Dorsolateral prefrontal cortex (tissue), 122 donors: ENCODE measurements at places on chromosomes 2 and 18. TPM values are rescaled to one million over a fixed set of nuclear protein-coding genes. Genes with fewer than 3 reads are reported as not detected.

GRCh38 chr2:66490588-66491001 is 55.7 kb downstream of the MEIS1 start:
- no peak for DNase-seq

DNA sequence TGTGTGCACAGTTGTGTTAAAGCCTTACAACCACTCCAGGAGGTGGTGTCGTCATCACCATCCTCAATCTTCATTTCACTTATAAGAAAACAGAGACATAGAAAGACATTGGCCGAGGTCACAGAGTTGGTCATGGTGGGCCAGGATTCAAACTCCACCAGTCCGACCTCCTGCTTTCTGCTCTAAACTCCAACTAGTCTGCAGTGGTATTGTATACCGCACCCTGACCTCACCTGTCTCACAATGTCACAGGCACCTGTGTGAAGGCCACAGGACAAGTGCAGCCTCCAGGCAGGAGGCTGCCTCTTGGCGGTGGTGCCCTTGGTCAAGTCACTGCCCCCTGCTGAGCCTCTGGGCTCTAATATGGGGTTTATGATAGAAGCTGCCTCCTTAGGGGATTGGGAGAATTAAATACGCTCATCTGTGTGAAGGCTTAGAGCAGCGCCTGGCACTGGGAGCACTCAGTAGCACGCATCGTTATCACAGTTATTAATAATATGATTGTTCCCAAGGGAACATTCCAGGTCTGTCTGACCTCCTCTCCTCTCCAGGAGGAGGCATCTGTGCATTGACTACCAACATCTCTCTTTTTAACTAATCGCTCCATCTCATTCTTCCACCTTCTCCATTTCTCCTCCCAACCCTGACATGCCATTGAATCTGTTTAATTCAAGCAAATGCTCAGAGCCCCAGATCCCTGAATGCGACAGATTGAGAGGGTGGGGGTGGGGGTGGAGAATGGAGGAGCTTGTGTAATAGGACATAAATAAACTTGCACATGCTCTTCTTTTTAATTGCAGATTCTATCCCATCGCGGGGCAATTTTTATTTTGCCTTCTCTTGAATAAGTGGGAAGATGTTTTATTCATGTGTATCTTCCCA is 112.7 kb downstream of the MCFD2 start:
- no peak for DNase-seq

Gene ATP8B1
- 9.1 TPM for total RNA-seq

DNA sequence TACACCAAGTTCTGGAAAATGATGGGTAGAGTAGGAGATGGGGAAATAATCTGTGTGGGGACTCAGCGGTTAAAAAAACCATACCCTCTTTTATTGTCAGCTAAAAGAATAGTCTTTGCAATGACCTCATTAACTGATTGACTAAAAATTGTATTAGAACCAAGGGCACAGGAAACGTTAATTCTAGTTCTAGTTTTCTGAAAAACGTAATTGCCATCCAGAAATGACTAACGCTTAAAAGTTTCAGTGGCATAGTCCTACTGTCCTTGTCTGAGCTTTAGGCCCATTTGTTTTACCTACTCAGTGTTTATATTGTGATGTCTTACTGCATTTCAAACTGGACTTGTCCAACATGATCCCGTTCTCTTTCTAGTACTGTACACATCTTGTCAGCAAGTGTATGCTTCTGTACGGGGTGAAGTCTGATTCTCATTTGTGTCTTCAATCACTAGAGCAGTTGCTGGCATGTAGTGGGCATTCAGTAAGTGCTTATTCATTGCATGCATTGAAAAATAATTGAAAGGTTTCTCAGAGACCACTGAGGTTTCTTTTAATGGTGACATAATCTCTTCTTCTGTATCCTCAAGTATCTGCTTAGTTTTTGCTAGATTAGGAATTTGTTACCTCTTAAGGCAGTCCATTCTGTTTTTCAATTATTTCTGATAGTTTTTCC is 81.5 kb downstream of the ZNF407 start:
- DNase-seq, result no peak

DNA sequence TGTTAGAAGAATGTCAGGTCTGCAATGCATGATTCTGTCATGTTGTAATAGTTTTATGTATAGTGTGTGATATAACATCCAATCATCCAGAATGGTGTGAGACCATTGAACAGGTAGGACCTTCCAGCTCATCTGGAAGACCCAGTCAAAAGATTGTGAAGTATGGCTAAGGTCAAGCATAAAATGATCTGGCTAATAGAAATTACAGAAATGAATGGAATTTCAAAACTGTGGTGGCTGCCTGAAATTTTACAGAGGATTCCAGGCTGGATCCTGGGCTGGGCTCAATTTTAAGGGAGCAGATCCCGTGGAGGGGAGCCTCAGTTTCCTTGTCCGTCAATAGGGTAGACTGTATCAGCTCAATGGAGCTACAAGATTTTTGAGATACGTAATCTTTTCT is 39.1 kb downstream of the ACKR3 start:
- DNase-seq, result no peak

GRCh38 chr2:160389875-160390274 is 103.7 kb downstream of the RBMS1 start:
- no peak for DNase-seq

- DNase-seq, result no peak
These were observed 8.5 kb downstream of the ZNF396 start for GRCh38 chr18:35368595-35368994.

DNA sequence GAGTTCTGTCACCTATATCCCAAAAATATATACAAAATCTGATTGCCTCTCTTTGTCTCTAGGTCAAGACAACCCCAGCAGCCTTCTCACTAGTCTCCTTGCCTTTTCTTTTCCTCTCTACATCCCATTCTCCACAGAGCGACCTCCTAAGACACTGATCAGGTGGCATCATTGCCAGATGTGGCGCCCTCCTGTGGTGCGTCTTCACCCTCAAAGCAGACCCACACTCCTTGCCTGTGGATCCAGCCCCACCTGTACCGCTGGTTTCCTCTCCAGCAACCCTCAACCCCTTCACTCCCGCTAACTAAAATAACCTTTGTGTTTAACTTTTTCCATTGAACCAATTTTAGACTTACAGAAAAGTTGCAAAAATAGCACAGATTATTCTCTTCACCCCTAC is 273.3 kb downstream of the GLI2 start:
- DNase-seq, result no peak

GRCh38 chr2:8850845-8851487 is 13.6 kb upstream of the KIDINS220 start:
- no peak for DNase-seq
